Esophagus squamous epithelium (tissue), 5 donors: ENCODE measurements at places on chromosomes 5 and 9.

DNA sequence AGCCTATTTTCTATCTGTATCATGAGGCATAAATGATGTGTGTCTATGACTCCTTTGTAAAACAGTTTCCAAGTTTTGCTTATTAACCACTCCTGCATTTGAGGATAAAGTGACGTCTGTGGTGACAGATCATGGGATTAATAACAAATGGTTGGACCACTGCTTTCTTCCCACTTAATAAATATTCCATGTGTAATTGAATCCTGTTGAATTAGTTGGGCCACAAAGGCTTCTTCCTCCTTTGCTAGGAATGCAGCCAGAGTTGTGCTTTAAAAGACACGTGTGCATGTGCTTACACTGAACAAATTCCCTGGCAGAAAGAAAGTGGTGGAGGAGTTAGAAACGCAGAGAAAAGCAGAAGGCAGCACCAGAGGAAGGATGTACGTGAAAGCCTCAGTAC lies 150.2 kb downstream of the ACTBL2 start:
- H3K4me1 ChIP-seq: no peaks in the 10 kb centered on the region
- H3K27me3 ChIP-seq: no peaks in the 10 kb centered on the region
- no peak overlapping the region for H3K27ac ChIP-seq
- no peak for DNase-seq
- H3K36me3 ChIP-seq: no peaks in the 10 kb centered on the region

DNA sequence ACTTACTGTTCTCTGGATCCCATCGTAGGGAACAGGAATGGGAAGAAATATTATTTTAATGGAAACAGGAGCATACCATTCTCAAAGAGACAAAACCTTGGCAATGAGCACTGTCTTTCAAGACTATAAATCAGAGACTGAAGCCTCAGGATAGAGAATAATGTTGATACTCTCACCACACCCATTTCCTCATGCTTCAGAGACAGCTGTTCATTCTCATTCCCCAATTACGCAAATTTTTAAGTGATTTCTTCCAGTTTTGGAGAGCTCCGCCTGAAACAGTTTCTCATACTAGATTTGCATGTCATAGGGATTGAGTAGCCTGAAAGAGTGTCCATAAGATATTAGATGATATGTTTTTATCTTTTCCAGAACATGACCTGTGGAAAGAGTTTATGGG lies 290.5 kb upstream of the RASA1 start:
- H3K4me1 ChIP-seq: no peaks in the 10 kb centered on the region
- no peaks in the 10 kb centered on the region for H3K36me3 ChIP-seq
- H3K27me3 ChIP-seq: no peaks in the 10 kb centered on the region
- no peak overlapping the region for H3K27ac ChIP-seq
- DNase-seq: no peak

GRCh38 chr5:103541114-103541513 lies 21.5 kb downstream of the NUDT12 start:
- H3K4me1 ChIP-seq: no peaks in the 10 kb centered on the region
- no peak for DNase-seq
- no peaks in the 10 kb centered on the region for H3K36me3 ChIP-seq
- no peaks in the 10 kb centered on the region for H3K27me3 ChIP-seq
- H3K27ac ChIP-seq: no peak overlapping the region
- no peak overlapping the region for H3K4me3 ChIP-seq

DNA sequence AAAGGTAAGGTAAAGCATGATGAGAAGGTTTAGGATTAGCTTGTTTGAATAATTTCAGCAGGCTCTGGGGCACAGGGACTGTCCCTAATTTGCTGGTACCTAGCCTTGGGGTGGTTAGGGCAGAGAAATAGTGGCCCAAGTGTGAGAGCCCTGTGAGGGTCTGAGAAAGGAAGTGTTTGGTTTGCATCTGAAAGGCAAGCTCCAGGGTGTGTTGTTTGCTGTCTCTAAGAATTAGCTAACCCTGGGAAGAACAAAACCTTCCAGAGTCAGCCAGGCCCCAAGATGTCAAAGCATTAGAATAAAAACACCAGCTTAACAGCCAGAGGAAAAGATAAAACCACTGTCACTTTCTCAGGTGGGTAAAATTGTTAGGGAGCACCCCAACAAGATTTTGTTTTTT lies 31.0 kb downstream of the TMEM252 start:
- DNase-seq: no peak
- H3K36me3 ChIP-seq: no peaks in the 10 kb centered on the region
- no peak overlapping the region for H3K4me3 ChIP-seq

DNA sequence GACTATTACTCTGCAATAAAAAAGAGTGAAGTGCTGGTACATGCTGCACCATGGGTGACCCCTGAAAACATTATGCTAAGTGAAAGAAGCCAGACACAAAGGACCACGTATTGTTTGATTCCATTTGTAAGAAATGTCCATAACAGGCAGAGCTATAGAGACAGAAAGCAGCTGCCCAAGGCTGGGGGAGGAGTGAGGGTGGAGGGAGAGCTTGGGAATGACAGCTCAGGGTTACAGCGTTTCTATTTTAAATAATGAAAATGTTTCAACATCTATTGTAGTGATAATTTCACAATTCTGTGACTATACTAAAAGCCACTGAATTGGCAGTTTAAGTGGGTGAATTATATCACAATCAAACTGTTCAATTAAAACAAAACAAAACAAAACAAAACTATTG lies 81.7 kb downstream of the MYO10 start:
- no peaks in the 10 kb centered on the region for H3K27me3 ChIP-seq
- DNase-seq: no peak
- no peak overlapping the region for H3K27ac ChIP-seq
- no peaks in the 10 kb centered on the region for H3K36me3 ChIP-seq
- no peaks in the 10 kb centered on the region for H3K4me1 ChIP-seq
- no peak overlapping the region for H3K4me3 ChIP-seq

- no peak overlapping the region for H3K4me3 ChIP-seq
- no peaks in the 10 kb centered on the region for H3K36me3 ChIP-seq
- H3K4me1 ChIP-seq: no peaks in the 10 kb centered on the region
- no peak overlapping the region for H3K27ac ChIP-seq
- H3K27me3 ChIP-seq: no peaks in the 10 kb centered on the region
These were observed 139.6 kb downstream of the SPATA31D1 start for GRCh38 chr9:82128011-82128696.

DNA sequence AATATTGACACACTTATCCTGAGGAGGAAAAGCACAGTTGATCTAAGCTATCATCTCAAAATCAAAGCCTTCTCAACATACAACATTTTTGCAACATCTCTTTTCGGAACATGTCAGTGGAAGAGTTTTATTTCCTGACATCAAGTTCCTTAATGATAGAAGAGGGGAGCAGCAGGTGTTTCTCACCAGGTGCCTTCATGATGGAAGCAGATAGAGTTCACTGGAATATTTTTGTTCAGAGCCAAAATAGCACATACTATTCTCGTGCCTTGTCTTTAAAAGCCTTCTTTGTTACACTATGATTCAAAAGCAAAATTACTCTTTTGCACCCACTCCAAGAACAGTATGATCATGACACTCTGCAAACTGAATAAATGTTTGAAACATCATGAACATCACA lies 176.9 kb upstream of the CCNG1 start:
- H3K4me3 ChIP-seq: no peak overlapping the region
- H3K27ac ChIP-seq: no peak overlapping the region
- H3K36me3 ChIP-seq: no peaks in the 10 kb centered on the region
- H3K4me1 ChIP-seq: no peaks in the 10 kb centered on the region
- no peak for DNase-seq
- no peaks in the 10 kb centered on the region for H3K27me3 ChIP-seq
